ENCODE measurements at places on chromosomes 5 and 9. TPM values are rescaled to one million over a fixed set of nuclear protein-coding genes. Genes with fewer than 3 reads are reported as not detected.

Gene MLLT3
- 54.9 TPM for total RNA-seq

Gene EIF4E1B
- total RNA-seq, result not detected

Gene IL13
- 2.4 TPM for total RNA-seq

Gene PCDHB13
- total RNA-seq, result not detected

Gene GALNT12
- 4.1 TPM for total RNA-seq

Gene SPRY4
- total RNA-seq, result 1.1 TPM

Gene CCDC152
- 2.7 TPM for total RNA-seq

Gene LPAR1
- not detected for total RNA-seq

Gene CCDC192
- not detected for total RNA-seq

Gene CBY3
- not detected for total RNA-seq

Gene PLPP7
- total RNA-seq, result not detected

DNA sequence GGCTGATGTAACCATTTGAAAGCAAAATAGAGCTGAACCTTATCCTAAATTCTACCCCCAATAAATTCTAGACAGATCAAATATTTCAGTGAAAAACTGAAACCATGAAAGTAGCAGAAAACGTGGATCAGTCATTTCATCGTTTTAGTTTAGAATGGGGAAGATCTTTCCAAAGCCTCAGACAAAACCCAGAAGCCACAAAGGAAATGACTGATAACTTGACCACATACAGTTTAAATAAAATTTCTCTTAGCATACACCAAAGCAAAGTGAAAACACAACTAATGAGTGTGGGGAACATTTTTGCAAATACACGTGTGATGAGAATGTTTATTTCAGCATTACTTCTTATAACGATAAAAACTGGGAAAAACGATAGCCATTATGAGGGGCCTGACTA, 284.8 kb downstream of the ADGRV1 start:
- ATAC-seq, result peak; percentile 44

DNA sequence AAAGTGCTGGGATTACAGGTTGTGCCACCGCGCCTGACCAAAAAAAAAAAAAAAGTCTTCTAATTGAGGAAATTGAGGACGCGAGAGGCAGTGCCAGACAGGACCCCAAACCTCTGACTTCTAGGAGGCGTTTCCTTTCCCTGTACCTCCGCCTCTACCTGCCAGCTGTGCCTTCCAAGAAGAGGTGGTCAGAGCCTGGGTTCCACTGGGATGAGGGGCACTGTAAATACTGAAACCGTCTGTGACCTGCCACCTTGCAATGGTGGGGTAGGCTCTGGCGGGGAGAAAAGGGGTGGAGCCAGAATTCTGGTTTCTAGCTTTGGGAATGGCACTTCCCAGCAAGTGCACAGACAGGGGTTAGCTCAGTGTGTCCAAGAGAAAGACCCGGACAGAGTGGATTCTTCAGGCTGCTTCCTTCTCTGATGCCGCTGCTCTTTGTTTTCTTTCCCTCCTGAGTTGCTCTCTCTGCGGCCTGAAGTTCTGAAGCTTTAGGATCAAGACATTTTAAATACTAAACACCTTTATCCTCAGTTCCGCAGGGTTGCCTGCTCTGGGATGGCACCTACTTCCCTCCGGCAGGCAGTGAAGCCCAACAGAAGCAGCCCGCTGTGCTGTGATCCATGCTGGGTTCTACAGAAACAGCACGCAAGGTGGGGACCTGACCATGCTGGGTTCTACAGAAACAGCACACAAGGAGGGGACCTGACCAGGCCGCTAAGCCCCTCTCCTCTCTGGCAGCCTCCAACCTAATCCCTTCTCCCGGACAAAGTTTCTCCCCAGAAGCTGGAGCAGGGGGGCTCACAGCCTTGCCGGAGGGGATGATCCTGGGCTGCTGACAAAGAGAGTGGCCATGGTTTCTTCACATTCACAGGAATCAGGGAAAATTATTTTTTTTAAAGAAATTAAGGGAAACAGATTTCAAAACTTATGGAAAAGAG, 65.2 kb downstream of the OTULIN start:
- no peak for ATAC-seq

DNA sequence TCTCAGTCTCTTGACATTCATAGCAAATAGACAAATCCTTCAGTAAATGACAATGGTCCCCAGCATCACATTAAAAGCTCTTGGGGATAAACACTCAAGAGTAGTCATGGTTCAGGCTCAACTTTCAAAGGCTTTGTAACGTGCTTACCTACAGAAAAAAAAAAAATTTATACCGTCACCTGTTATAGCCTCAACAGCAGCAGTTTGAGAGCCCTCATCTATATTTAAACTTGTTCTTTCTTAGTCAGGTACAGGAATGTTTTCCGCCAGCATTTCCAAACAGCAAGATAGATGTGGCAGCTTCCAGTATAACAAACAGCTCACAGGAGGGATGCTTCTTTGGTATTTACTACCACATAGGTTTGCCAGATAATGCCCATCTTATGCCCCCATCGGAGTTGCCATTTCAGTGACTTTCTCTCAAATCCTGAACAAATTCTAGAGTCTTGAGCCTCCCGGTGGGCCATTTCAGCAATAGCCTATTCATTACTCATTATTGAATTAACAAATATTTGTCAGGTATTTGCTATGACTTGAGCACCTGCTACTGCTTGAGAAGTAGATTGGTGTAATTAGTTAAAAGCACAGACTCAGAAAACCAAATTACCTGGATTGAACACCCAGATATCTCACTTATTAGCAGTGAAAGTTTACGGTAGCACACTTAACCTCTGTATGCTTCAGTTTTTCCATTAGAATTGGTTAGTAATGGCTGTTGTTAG, 470.0 kb downstream of the EBF1 start:
- no peak for ATAC-seq

GRCh38 chr9:70218767-70219166, 40.0 kb upstream of the SMC5 start:
- ATAC-seq, result no peak

DNA sequence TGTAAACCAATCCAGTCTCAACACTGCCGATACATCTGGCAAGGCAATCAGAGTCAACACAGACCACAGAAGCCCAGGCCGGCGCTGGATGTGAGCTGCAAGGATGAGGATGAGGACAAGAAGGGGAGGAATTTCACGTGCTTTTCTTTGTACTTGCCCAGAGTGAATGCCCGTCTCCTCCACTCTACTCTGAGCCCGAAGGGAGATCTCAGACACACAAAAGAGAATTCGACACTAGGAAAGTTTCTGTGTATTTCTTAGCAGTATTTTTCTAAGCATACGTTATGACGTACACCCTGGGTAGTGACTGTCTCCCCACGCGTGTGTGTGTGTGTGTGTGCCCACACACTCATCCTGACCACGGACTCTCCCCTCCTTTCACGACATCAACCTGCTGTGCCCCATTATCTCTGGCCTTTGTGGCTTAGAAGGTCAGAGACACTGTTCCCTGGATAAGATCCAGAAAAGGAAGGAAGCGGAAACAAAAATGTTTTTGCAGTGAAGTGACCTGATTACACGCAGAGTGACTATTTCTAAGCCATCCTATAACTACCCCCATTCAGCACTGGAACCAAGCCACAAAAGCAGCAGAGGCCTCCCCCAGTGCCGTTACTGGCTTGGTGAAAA, 227.3 kb upstream of the DAPK1 start:
- no peak for ATAC-seq

- no peak for ATAC-seq
Measured at GRCh38 chr5:169442403-169442874, 141.1 kb upstream of the SPDL1 start.

GRCh38 chr9:136051453-136051836, 43.6 kb downstream of the NACC2 start:
- ATAC-seq, result peak; percentile 36

- ATAC-seq, result no peak
Measured at GRCh38 chr5:153542536-153542935, 52.1 kb downstream of the GRIA1 start.

GRCh38 chr9:81782313-81782995, 93.1 kb upstream of the TLE1 start:
- no peak for ATAC-seq

GRCh38 chr5:173056783-173057061, 570 bp downstream of the CREBRF start:
- peak; percentile 53 for ATAC-seq

GRCh38 chr9:20382460-20383071, 239.7 kb downstream of the MLLT3 start:
- no peak for ATAC-seq

- no peak for ATAC-seq
Measured at GRCh38 chr9:92686954-92687353, 17.0 kb upstream of the IPPK start.

DNA sequence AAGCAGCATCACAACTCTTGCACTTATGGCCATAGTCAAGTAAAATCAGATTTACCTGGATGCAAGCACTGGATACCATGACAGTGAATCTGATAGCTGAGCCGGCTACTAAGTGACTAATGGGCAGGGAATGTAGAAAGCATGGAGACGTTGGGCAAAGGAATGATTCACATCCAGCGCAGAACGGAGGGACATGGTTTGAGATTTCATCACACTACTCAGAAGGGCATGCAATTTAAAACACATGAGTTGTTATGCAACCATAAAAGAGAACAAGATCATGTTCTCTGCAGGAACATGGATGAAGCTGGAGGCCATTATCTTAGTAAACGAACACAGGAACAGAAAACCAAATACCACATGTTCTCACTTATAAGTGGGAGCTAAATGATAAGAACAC, 169.1 kb upstream of the PIK3R1 start:
- ATAC-seq, result no peak

- no peak for ATAC-seq
Measured at GRCh38 chr5:171724468-171725204, 61.0 kb upstream of the SMIM23 start.

GRCh38 chr9:134923466-134923865, 5.8 kb upstream of the FCN1 start:
- ATAC-seq, result no peak

GRCh38 chr9:114538241-114538640, 33.0 kb upstream of the WHRN start:
- peak; percentile 78 for ATAC-seq

DNA sequence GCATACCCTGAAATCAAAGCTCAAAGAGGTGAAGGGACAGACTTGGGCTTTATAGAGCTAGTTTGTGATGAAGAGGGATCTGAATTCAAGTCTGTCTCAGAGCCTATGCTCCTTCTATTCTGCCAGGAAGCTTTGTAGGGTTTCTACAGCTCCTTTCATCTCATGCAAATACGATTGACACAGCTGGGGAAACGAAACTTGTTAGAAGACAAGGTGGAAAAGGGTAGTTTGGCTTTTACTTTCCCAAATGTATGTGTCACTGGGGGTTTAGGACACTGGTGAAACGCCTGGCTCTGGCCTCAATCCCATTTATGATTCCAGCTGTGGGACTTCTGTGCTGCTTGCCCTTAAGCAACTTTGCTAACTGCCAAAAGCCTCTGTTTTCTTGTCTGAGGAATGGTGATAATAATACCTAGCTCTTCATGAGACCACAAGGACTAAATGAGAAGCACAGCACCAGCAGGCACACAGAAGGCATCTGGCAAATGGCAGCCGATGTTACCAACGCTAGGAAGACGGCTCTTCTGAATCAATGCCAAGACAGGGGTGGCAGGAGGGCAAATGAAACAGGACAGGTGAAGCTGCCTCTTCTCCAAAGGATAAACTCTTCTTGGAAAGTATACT, 70.3 kb upstream of the EQTN start:
- peak; percentile 45 for ATAC-seq

DNA sequence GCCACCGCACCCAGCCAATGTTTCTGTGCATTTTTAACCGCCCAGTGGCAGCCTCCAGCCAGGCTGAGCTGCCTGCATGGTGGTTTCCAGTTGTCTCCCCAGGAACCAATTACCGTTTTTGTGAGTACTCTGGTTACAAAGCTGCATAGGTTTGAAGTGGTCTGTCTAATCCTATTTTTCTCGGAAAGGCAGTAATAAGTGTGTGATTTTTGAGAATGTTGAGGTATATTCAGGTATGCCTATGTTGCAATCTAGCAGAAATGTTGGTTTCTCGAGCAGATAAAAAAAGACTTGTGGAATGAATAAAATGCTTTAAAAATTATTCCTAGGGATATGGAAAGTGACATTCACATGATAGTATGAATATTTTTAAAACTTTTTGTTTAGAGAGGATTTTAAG, 41.5 kb upstream of the ANKH start:
- no peak for ATAC-seq

GRCh38 chr9:117839862-117840261, 135.7 kb downstream of the TLR4 start:
- ATAC-seq, result no peak

- ATAC-seq, result no peak
Measured at GRCh38 chr5:134097211-134097749, 17.2 kb upstream of the TCF7 start.

GRCh38 chr9:115161446-115161845, 43.5 kb upstream of the TNC start:
- no peak for ATAC-seq

DNA sequence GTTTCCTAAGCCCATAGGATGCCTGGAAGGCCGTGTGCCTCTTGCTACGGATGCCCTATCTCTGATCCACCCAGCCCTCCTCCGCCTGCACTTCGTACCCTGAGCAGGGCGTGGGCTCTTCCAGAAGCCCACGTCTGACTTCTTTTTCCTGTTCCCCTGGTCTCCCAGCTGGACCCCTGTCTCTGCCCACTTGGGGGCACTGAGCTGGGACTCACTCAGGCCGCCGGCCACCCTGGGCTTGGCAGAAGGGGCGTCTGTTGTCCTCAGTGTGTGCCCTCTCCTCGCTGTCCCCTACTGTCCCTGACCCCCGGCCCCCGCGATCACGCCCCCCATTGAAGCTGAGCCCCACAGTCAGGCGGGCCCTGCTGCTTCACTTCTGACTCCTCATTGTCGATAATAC, 22.0 kb upstream of the RXRA start:
- ATAC-seq, result no peak

DNA sequence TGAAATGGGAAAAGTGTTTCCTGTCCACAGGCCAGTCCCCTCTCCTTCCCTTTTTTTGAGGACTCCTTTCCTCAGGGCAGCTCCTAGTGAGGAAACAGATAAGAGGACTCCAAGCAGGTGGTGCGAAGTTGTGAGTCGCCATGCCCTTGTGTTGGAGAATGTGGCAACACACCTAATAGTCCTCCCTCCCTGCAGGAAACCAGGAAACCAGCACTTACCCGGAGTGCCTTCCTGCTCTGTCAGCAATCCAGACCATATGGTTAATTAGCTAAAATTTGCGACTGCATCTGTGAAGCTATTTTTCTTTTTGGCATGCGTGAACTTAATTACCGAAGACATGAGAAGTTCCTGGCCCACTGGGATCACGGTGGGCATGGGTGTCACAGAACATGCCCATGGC, 69.9 kb downstream of the TRIM32 start:
- ATAC-seq, result no peak

GRCh38 chr5:151671950-151672349, 14.8 kb downstream of the SPARC start:
- no peak for ATAC-seq

DNA sequence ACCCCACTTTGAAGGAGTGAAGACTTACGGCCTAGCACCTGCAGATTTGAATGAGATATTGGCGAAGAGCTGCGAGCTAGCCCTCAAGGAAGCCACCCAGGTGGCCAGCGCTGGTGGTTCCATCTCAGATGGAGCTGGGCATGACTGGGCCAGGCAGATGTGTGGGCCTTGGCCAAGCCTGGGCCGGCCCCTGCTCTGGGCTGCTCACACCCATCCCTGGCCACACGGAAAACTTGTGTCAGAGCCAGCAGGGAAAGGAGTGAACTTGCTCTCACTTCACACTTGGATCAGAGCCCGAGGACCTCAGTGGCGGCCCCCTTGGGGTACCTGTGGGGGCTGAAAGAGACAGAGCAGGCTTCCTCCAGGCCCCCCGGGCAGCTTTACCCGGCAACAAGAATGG, 44.2 kb downstream of the ROPN1L start:
- no peak for ATAC-seq

- no peak for ATAC-seq
Measured at GRCh38 chr5:62633243-62633642, 54.6 kb downstream of the LRRC70 start.

All from activated T-helper 17 cell treated with anti-CD3 and anti-CD28 coated beads, Interleukin-2, amount 50 U/mL, for 72 hours (primary cell).